ENCODE measurements at places on chromosomes 5 and 9.

- no peak for DNase-seq
Measured at GRCh38 chr5:150789450-150789849, 10.9 kb downstream of the SMIM3 start.

- DNase-seq = no peak
Measured at GRCh38 chr5:171688696-171689495, 96.7 kb upstream of the SMIM23 start.

GRCh38 chr9:107039542-107039941, 176.6 kb downstream of the ZNF462 start:
- no peak for DNase-seq

DNA sequence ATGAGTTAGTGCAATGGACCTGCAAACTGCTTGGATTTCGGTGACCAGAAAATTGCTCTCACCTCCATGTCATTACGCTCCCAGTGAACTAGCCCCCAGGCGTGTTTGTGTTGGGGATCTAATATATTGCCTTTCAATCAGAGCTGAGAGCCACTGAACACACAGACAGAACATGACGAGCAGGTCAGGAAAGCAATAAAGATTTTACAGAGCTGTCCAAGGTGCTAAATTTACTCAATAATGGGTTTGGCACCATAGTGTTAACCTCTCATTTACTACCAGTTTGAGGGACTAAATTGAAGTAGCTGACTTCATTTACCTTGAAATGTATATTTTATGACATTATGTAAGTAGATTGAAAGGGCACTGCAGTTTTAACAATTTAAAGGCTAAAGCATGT, 383.0 kb downstream of the EBF1 start:
- no peak for DNase-seq

DNA sequence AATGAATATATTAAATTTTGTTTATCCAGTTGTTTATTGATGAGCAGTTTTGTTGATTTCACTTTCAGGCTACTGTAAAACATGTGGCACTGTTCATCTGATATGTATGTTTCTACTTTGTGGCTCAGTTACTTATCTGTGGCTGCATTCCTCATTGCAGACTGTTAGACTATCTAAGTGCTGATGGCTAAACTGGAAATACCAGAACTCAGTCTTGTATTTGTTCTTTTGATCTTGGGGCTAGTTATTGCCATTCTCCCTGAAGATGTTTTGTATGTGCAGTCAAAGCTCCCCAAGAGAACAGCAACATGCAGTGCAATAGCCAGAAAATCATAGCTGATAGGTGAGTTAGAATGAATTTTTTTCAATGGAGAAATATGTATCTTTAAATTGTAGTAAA, 162.2 kb downstream of the GADD45G start:
- DNase-seq = no peak

GRCh38 chr5:174693697-174694385, 30.5 kb upstream of the MSX2 start:
- no peak for DNase-seq

DNA sequence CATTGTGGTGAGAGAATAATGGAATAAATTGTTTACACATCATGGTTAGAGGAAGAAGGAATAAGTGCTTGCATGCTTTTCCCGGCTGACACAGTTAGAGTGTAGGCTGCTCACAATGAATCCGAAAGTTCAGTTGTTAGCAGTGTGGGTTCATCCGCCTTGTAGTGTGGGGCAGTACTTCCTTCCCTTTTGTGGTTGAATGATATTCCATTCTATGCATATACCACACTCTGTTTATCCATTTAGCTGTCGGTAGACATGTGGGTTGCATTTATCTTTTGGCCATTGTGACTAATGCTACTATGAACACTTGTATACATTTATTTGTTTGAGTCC, 84.0 kb downstream of the COL5A1 start:
- no peak for DNase-seq

DNA sequence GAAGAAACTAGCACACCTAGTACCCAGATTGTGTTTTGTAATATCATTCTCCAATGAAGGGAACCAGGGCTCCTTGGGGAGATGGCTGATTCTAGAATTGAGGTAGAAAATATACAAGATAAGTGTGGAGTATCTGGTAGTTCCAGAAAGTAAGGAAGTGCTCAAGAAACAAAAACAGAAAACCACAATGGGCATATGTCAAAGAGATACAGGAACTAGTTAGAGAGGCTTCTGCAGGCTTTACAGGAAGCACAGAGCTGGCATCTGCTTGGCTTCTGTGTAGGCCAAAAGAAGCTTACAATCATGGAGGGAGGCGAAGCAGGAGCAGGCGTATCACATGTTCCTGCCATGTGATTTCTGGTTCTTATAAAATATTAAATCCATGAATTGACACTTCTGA, 105.7 kb upstream of the TMEM161B start:
- DNase-seq = no peak

DNA sequence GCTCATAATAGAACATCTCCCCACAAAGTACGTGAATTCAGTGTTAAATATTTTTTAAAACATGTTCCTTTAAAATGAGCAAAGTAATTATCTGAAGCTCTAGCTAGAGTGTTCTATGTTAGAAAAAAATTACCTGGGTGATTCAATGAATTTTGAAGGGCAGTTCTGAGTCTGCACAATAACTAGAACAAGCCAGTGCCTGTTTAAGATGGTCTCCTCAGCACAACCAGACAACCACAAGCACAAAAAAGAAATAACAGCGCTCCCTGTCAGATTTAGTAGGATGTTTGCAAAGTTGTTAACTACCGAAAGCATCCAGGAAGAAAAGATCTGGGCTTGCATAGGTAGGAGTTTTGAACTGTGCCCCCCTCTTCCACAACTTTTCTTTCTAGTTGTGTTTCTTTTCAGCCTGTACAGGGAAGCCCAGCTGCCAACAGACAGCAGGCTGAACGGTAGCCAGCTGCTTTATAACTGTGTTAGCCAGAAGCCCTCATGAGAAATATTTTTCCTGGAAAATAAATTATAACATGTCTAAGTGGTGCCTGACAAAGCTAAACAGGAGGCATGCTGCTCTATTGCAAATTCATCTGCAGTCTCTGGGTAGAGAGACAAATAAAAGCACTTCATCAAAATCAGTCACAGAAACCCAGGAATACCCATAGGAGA, 1026.9 kb downstream of the MAT2B start:
- no peak for DNase-seq

DNA sequence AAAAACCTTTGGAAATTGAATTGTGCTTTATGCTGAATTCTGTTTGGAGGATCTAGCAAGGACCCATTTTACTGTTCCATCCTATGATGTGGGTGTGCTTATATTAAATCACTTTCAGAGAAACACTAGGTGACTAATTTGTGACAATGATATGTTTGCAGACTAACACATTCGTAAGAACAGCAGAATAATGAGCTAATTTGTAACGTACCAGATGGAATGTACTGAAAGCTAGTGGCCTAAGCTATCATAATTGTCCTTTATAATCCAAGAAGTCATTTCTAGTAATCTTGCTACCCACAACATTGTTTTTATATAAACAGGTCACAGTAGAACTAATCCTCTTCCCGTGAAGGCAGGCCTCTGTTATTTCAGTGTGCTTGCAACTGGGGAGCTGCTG, 292.5 kb downstream of the PDE4D start:
- no peak for DNase-seq

DNA sequence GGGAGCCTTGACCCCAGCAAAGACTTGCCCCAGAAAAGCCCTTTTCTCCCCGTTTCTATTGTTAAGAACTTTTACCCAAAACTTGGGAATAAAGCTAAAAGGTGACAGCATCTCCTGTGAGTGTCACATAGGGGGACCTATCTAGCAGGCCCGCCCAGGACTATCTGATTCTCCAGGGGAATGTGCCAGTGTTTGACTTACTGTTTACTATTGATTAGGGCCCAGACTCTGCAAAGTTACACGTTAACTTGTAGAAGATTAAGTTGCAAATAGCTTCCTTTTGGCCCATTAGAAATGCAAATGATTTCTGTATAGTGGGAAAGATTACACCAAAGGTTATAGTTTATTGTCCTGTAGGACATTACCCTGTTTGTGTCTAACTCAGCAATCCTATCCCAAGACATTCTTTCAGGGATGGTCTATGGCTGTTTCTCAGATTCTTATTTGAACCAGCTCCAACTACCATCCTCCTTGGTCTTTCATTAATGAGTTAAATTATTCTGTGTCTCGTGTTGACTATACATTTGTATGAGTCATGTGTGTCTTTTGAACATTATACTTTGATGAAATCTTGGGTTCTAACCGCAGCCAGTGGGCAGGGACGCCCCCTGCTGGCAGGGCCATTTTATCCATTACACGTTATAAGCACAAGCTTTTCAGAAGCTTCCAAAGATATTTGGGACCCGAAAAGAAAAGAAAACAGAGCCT, 60.7 kb downstream of the HRH2 start:
- DNase-seq = peak; percentile 80
